ENCODE measurements at places on chromosomes 5 and 9.
A peak's percentile ranks its signal among the peaks of the same experiment; 100 is the strongest.

DNA sequence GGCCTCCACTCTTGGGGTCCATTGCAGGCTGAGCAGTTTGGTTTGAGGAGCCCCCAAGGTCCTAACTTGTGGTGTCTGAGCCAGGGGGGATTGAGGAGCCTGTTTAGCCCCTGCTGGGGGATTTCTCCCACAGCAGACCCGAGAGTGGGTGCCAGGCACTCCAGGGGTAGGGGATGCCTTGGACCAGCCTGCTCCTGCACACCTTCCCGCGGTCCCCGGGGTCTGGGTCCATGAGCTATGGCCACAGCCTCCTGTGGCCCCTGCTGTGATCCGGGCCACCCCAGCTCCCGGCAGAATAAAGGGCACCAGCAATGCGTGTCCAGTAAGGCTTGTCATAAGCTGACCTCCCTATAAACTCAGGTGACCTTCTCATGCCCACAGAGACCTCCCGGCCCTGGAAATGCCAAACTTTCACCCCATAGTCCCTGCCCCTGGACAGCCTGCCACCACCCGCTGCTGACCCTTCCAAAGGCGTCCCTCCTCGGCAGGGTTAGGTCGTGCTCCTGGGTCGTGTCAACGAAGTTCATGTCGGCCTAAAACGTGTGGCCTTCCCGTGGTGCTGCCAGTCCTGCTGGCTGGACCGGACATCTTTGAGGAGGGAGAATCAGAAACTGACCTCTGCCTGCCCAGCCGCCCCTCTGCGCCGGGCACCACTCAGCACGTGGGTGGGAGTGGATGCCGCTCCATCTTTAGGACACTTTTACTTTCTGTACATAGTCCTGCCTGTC lies 137.6 kb downstream of the MRPL36 start:
- no peak for DNase-seq

GRCh38 chr5:138103319-138103637 lies 19.4 kb downstream of the WNT8A start:
- no peak for DNase-seq

- no peak for DNase-seq
These were observed 12.8 kb upstream of the MAPK9 start for GRCh38 chr5:180304431-180305375.

DNA sequence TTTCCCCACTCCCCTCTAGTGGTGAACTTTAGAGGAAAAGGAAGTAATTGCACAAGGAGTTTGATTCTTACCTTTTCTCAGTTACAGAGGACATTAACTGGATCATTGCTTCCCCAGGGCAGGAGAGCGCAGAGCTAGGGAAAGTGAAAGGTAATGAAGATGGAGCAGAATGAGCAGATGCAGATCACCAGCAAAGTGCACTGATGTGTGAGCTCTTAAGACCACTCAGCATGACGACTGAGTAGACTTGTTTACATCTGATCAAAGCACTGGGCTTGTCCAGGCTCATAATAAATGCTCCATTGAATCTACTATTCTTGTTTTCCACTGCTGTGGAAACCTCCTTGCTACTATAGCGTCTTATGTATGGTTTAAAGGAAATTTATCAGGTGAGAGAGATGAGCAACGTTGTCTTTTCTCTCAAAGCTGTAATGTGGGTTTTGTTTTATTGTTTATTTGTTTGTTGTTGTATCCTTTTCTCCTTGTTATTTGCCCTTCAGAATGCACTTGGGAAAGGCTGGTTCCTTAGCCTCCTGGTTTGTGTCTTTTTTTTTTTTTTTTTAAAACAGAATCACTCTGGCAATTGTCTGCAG lies 25.3 kb downstream of the SLC22A5 start:
- peak; percentile 67 for DNase-seq

DNA sequence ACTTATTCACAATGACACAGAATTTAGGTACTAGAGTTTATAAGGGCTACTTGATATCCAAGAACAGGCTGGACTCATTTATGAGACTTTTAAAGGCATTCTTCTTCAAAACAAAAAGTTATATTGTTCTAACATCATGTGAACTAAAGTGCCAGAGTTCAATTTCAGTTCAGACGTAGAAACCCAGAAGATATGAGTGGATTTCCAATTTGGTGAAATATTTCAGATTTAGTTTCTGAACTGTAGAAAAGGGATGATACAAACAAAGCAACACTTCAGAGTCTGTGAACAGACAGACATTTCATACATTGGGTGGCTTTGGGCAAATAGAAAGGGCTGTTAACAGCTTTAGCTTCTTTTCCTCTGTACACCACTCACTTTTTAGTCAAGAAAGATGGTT lies 384.0 kb downstream of the NR2F1-AS1 start:
- DNase-seq: no peak

GRCh38 chr9:123960965-123961364 lies 31.0 kb upstream of the DENND1A start:
- no peak for DNase-seq
